Glutamatergic neuron (in vitro differentiated cells): ENCODE measurements at places on chromosomes 7 and 10.

GRCh38 chr10:116281775-116282174 is 8.8 kb upstream of the GFRA1 start:
- no peak for DNase-seq

DNA sequence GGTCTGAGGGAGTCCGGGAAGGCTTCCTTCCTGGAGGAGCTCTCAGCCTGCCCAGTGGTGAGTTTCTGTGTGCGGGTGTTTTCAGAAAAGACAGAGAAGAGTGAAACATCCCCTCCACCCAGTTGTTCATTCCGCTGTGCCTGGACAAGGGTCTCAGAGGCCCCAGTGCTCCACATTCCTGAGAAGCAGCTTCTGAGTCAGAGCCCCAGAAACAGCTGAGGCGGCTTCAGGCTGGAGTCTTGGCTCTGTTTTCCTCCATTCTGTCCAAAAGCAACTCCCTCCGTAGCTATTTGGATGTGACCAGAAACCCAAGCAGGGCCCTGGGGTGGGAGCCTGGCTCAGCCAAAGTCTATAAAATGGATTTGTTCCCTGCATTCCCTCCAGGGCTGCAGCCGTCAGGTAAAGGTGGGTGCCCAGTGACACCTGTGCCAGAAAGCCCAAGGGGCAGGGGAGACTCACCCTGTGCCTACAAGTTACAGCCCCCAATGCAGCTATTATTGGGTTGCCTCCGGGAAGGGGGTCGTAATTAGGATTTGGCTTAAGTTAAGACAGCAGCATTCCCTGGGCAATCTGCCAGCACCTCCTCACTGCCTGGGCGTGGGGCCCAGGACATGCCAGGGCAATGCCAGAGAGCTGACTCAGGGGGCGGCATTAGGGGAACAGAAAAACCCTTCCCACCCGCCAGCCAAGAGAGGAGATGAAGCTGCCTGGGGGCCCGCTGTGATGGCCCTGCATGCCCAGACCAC is 13.1 kb upstream of the CAMK2G start:
- DNase-seq = no peak

GRCh38 chr10:85647741-85648140 is 718.9 kb downstream of the GRID1 start:
- no peak for DNase-seq

DNA sequence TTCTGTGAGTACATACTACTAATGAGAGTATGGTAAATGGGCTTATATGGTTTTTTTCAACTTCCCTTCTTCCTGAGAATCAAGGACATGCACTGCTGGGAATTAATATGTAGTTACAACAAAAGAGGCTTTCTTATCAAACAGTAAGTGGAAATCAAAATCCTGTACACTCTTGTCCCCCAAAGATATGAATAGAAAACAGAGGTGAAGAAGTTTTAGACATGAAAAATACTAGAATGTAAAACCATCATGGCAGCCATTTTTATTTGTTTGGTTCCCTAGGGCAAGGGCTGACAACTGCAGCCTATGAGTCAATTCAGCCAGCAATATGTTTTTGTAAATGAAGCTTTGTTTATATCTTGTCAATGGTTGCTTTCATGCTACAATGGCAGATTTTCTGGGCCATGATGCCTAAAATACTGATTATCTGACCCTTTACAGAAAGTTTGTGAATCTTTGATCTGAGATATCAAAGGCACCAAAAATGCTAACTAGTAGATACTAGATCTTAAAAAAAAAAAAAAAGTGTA is 422.4 kb downstream of the PARD3 start:
- no peak for DNase-seq

- no peak for DNase-seq
Measured at GRCh38 chr10:70378122-70378521, 4.3 kb downstream of the LRRC20 start.
